Amygdala (tissue), 56 donors: ENCODE measurements at places on chromosomes 2 and 18.

- DNase-seq, result no peak
Measured at GRCh38 chr18:61764381-61764780, 128.4 kb downstream of the RNF152 start.

DNA sequence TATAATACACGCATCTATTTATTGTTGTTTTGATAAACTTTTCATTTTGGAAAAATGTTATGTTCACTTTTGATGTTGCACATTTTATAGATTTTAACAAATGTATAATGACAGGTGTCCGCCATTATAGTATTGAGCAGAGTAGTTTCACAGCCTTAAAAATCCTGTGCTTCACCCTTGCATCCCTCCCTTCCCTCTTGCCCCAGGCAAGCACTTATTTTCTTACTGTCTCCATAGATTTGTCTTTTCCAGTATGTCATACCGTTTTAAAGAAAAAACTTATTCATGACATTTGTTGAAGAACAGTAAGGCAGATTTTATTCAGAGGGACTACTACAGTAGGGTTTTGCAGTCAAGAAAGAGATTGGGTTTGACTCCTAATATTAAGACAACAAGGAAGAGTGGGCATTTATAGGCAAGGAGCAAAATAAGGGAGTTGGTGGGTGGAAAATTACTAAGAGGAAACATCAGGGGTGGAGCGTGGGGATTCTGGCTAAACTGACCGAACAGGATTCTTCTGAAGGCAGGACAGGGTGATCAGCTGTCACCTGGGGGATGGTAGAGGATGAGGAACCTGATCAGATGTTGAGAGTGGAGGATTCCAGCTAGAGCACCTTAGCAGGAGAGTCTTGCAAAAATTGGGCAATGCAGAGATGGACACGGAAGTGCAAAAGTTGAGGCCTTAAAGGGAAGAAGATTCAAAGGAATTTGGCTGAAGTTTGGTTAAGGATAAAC lies 108.8 kb downstream of the NCK2 start:
- no peak for DNase-seq

DNA sequence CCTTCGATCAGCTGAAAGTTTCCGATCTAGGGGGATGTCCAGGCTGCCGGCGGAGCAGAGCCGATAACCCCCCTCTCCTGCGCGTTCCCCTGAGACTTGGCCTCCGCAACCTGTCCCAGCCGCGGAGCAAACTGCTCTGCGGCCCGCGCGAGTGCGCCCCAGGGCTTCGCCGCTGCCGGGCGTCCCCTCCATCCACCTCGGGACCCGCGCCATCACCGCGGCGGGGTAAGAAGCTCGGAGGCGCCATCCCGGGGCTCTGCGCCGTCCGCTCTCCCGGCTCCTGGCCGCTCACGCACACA lies 990 bp upstream of the GDF7 start:
- no peak for DNase-seq

GRCh38 chr18:54415086-54415485 lies 57.4 kb downstream of the C18orf54 start:
- no peak for DNase-seq

DNA sequence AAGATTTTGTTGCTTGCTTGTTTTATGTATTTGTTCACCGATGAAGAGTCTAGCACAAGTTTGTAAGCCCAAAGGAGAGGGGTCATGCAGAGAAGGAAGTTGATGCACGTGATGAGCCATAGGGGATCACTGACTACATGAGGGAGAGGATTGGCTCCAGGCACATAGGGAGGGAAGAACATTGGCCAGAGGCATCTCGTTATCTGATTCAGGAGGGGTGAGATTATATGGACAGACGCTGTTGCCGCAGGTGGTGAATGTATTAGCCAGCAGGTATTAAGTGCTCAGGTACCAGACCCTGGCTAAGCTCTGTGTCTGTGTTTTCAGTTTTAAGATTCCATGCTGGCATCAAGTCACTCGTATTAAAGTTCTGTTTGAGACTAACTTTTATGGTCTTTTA lies 91.8 kb upstream of the CHST9 start:
- DNase-seq, result no peak

DNA sequence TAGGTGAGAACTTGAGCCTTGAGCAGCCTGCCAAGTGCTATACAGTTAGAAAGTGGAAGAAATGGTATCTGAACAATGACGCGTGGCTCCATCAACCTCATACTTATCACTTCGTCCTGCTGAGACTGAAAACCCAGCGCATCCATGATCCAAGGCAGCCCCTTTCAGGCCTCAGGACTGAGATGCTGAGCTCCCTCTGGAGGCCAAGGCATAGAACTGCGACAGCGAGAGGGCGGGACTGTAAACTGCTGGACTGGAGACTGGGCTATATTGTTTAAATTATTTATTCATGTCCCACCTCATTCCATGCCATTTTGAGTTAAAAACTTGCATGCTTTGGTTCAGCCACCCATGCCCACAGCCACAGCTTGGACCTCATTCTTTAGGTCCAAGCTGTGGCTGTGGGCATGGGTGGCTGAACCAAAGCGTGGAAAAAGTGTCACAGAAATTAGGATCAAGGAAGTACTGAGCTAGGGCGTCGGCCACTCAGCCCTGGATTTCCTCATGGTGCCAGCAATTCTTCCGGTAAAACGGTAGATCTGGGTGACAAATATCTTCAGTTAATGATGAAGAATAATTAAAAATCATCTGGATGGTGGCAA lies 195.5 kb downstream of the L3MBTL4 start:
- no peak for DNase-seq

GRCh38 chr18:12659904-12660605 lies 2.1 kb upstream of the SPIRE1 start:
- DNase-seq, result no peak

DNA sequence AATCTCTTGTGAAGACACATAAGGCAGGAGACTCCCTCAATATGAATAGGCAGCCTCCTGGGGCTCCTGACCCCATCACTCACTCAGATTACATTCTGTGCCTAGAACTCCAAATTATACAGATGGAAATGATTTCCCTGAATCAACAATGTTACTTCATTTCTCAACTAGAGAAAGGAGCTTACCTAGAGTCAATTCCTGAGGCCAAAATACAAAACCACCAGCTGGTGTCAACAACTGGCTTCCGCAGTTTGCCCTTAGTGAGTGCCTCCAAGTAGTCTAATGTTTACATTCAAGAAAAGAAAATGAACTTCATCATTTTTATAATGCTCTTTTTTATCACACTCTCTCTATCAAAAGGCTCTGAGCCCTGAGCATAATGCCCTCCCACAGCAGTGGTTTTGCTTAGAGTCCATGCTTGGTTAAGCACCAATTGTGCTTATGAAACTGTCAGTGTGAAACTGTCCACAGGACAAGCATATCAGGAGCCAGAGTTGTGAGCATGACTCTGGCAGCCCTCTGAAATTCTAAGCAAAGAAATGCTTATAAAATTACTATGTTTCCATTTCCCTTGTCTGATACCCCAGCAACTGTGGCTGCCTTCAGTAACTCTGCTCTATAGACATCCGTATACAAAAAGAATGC lies 305.7 kb upstream of the PKDCC start:
- no peak for DNase-seq

GRCh38 chr2:64179582-64180321 lies 35.5 kb upstream of the PELI1 start:
- no peak for DNase-seq
